ENCODE measurements at places on chromosomes 13 and 19.
A peak's percentile ranks its signal among the peaks of the same experiment; 100 is the strongest.

- DNase-seq, result no peak
Measured at GRCh38 chr19:17447704-17448130, 751 bp downstream of the TMEM221 start.

GRCh38 chr19:34096020-34096915, 76.0 kb upstream of the LSM14A start:
- DNase-seq, result peak; percentile 48

DNA sequence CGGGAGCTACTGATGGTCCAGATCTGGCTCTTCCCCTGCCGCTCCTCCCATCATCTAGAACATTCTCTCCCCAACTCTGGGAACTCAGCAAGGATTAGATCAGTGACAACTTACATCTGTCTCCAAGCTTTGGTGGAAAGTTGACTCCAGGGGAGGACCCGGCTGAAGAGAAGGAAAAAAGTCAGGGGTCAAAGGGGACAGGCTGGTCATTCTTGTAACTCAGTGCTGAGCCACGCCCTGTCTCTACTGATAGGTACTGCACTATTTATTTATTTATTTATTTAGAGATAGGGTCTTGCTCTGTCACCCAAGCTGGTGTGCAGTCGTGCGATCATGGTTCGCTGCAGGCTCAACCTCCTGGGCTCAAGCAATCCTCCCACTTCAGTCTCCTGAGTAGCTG, 14.3 kb downstream of the PLEKHA4 start:
- DNase-seq, result no peak

DNA sequence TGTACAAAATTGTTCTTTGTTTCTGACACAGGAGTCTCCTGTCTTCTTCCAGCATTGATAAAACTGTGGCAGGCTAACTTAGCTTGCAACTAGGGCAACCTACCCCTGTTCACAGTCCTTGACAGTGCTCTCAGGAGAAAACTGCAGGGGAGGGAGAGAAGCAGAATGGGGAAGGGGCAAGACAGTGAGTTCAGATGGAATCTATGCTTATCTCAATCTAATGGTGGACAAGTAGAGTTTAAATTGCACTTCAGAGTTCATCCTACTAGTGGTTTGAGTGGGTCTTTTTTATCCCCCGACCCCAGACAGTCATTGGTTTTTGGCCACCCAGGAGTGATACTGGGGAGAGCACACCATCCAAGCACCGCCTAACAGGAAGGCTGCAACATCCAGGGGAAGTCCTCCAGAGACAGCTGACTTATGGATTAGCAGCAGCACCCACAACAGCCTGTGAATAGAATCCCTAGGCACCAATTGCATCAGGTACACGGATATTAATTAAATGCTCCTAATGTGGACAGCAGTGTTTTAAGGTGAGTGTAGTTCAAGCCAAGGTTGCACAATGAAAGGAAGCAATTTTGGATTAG, 236.6 kb downstream of the NHLRC3 start:
- DNase-seq, result no peak

GRCh38 chr19:46373491-46374359, 26.8 kb downstream of the PPP5C start:
- DNase-seq, result no peak

DNA sequence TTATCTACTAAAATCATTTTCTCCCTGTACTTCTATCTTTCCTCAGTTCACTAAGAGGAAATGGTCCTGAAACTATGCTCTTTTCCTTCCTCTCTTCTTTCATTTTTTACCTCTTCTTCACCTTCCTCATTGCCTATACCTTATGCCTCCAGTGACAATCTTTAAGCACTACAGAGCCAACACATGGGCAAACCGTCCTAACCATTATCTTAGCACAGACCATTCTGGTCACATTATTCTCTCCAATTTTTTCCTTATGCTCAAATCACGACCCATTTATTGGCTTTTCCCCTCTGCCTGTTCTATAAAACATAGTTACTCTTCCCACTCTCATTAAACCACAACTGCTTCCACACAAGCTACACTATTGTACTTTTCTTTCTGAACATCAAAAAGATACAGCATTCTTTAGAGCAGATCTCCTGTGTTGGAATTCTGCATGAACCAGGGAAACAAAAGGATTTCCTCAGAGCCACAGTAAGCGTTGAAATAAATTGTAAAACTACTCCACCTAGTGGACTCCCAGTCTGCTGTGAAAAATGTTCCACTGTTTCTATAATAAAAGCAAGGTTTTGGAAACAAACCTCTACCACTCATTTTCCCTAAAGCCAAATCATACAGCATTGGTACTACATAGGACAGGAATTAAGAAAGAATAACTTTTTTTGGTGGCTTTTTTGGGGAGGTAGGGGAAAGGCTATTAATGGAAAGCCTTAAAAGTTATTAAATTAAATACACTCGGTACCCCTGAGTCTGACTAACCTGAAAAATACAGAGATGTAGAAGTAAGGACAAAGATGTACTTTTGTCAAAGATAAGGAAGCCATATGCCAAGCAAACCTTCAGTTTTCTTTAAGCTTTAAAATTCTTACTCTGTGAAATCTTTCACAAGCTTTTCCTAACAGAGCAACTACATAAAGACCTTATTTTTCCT, 19.5 kb downstream of the NUFIP1 start:
- peak; percentile 42 for DNase-seq

DNA sequence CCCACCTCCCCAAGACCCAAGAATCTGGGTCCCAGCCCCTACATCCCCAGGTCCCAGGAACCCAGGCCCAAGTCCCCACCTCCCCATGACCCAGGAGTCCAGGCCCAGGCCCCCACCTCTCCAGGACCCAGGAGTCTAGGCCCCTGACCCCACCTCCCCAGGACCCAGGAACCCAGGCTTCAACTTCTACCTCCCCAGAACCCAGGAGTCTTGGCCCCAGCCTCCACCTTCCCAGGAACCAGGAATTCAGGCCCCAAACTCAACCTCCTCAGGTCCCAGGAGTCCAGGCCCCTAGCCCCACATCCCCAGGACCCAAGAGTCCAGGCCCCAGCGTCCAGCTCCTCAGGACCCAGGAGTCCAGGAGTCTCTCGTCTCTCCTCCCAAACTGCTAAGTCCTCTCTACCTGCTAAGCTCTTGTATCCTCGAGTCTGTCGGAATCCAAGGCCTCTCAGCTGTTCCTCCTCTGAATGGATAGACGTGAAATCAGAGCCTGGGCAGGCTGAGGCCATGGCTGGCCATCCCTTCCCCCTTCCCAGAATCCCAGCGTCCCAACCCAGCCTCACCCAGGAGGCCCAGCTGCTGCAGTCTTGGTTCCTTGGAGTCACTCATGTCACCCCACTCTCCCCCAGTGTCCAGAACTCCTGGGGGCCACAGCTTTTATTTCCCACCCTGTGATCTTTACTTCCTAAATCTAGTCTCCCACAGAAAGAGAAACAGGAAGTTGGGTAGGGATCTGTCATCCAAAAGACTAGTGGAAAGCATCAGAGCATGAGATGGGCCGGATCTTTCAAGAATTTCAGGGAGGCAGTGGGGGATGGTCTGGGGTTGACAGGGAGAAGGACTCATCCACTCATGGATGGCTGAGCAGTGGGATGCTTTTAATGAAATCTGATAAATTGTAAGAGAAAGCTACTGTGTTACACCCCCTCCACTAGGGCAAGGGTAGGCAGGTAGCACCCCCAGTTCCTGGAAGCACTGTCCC, at the start of gene CD209:
CD209 (minus strand) TSS at position 632 of the 982 bp plus-strand sequence; CDS start at position 609, 23 bp downstream.
- no peak for DNase-seq

DNA sequence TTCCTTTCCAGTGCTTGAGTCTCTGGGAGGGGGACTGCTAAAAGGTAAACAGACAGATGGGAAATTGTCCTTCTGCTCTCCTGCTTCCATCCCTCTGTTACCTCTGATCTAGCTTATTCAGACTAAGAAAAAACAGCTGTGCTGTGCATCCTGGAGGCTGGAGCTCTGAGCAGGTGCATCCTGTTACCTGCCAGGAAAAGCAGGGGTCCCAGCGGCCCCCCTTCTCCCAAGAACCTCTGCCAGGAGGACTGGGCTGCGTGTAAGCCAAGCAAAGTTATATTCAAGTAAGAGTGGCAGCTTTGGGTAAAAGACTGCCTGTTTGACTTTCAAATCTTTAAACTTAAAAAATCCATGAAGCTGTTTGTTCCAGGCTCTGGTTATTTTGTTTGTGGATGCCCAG, 75.1 kb downstream of the C13orf42 start:
- DNase-seq, result no peak

- no peak for DNase-seq
Measured at GRCh38 chr19:45863335-45863839, 440 bp upstream of the SYMPK start.

DNA sequence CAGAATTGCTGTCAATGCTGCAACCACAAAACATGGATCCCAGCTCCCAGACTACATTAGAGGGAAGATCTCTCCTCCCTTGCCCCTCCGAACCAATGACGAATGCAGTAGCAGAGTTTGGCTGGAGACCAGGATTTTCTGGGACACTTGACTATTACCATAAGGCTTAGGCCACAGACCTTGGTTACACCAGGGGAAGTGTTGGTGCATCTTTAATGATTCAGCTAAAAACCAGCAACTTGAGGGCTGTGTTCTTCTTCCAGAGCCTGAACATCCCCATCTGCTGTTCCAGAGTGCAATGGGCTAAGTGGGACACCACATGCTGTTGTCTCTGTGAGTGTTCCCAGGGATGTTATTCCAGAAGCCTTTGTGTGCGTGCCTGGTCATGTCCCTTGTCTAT, 528.2 kb downstream of the LMO7 start:
- no peak for DNase-seq

DNA sequence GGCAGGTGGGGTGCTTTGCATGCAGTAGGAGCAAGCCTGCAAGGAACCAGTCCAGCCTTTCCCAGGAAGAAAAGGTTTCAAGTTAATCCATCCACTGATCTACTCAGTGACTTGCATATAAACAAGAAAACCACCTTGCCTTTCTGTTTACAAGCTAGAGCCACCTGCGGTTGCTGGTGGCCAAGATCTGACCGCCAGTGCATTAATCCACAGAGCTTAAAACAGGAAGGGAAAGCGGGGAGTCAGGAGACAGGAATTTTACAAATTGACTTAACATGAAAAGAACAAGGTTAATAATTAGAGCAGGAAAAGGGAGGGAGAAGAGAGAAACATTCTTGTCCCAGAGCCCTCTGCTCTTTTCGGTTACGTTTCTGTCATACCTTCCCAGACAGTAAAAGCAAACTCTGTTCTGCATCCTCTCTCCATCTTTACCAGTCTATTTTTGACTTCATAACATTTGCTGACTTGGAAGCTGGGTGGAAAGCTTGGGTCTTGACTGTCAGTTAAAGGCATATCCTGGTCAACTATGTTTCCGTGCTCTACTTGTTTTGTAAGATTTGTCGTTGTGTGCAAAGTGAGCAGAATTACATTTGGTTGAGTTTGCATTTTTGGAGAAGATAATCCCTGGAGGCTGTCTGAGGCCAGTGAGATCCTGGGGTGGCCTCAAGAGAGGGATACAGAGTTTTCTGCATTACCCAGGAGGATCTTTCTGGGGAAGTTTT, 760.6 kb downstream of the EFNB2 start:
- no peak for DNase-seq
